ENCODE measurements at places on chromosomes 7 and 10. TPM values are rescaled to one million over a fixed set of nuclear protein-coding genes. Genes with fewer than 3 reads are reported as not detected.

DNA sequence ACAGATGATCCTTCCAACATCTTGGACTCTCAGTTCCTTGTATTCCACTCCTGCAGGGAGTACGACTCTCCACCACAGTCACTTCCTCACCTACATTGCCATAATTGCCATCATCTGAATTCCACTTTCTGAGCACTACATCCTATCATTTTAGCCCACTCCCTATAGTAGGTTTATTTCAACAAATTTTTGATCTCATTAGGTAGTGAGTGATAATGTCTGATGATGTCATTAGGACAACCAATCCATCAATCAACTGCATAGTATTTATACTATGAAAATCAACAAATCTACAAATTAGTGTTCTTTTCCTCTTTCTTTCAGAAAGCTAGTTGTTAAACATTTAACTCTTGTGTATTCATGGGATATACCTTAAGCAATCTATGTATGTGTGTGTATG, 13.7 kb upstream of the TRA2A start:
- no peak for DNase-seq

- no peak for DNase-seq
Observed at GRCh38 chr7:33248671-33249070, 119.3 kb downstream of the BBS9 start.

DNA sequence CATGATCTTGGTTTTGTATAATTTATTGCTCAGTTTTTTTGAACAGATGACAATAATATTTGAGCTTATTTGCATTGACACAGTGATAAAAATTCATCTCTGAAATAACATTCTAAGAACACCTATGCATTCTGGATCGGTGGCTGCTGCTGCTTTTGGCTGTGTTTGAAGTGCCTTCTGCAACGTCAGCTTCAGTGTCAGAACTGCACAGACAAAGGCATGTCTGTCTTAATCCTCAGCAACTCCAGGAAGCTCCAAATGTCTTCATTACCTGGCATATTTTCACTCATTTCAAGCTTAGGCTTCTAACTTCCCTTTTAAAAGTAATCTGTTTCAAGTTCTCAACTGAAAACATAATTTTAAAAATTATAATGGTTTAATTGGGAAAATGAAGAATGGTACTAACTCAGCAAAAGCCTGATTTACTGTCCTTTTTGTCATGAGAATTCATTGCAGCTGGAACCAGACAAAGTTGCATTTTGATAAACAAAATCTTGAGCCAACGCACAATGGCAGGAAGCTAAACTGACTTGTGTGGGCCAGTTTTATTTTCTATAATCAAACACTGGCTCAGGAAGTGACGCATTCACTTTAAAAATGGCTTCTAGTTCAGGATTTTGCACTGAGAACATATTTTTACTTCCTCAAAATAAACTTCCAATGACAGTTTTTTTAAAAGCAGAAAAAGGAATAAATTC, 38.7 kb downstream of the NPS start:
- DNase-seq = no peak

DNA sequence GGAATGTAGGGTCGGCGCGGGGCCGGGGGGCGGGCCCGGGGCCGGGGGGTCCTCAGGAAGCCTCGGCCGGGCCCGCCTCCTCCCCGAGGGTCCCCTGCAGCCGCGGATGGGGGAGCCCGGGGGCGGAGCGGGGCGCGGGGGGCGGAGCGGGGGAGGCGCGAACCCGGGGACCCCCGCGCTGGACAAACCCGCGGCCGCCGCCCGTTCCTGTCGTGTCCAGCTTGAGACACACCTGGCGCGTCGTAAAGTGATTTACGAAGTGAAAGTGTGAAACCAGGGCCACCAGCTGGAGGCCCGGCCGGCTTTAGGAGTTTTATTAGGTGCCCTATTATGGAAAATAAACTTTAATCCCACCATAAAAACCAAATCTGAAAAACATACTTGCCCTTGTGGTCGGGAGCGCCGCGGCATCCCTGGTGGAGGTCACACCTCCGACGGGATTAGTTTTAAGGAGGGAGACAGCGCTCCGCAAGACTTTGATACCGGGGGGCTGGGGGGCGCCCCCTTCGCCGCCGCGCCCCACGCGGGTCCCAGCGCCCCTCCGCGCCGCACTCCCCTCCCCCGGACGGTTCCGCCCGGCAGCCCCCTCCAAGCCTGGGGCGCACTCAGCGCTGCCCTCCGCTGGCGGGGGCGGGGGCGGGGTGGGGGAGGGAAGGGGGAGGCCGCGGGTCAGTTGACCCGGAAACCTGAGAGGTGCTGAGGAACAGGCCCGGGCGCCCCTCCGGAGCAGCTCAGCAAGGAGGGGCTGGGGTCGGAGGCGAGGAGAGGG, 10.3 kb downstream of the MNX1 start:
- no peak for DNase-seq

GRCh38 chr10:56633876-56634452, 272.9 kb upstream of the ZWINT start:
- no peak for DNase-seq

DNA sequence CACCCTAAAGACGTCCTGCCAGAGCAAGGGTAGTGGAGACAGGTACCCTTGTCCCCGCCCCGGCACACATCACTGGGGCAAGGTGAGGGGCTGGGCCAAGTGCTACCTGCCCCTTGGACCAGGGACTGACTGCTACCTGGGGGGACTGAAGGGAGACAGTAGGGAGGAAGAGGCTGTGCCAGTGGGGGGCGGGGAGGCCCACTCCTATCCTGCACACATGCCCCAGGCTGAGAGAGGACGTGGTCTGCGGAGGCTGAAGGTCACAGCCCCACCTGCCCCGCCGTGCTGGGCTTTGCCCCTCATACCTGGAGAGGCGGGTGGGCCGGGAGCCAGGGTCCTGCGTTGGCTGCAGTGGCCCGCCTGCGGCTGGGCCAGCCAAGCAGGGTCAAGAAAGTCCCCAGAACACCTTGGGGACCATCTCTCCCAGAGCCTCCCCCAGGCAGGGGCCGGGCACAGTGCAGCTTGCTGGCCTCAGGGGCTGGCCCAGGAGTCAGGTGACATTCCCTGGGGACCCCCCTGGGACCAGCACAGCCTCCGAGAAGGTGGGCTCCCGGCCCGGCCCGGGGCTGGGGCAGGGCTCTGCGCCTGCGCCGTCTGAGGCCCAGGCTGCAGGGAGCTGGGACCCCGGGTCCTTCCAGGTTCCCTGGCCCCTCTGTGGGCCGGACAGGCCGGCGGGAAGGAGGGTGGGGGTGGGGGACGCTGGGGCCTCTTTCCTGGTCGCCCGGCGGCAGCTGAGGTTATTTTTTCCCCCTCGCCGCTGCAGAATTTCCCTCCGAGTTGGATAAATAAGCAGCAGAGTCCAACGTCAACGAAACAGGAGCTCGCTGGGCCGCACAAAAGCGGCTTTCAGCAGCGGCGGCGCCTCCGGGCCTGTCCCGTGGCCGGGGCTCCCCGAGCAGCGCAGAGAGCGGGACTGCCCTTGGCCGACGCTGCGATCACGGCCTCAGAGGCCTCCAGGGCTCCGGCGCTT, 9.8 kb upstream of the FZD9 start:
- DNase-seq = no peak

DNA sequence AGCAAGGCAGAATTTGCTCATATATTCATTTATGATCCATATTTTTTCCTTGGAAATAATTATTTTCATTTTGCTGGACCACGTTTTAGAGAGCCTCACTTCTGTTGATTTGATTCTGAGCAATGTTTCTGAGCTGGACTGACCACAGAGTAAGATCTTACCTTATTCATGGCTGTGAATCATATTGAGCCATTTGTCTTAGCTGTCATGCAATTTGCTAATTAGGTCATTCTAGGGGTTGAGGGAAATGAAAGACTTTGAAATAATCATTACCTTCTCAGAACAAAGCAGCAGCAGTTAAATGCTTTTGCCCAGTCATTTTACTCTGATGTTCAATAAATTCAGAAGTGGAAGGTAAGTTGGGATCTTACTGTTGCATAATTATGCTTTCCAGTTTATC, 251.4 kb downstream of the SDK1 start:
- no peak for DNase-seq

DNA sequence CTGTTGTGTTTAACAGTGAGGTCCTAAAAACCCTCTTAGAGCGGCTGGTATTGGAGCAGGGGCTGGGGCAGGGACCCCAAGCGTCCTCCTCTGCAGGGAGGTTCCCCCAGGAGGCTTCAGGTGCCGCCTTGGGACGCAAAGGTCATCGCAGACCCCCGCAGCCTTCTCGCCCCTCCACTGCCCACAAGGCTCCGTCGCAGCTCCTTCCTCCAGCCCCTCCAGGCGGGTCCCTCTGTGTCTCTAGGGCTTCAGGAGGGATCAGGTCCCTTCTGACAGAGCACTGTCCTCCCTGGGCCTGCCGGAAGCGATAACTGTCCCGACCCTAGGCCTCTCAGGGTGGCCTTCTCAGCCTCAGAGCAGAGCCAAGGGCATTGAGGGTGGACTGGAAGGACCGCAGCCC, 26.1 kb upstream of the AP5Z1 start:
- DNase-seq = no peak

- no peak for DNase-seq
Observed at GRCh38 chr10:118495499-118495898, 99.9 kb downstream of the PRLHR start.

GRCh38 chr7:155815332-155816191, 3.3 kb upstream of the SHH start:
- no peak for DNase-seq

FAM149B1 gene
- total RNA-seq = 13.0 TPM

GRCh38 chr7:116698930-116699721, 27.1 kb downstream of the MET start:
- DNase-seq = no peak

- no peak for DNase-seq
Observed at GRCh38 chr7:69906283-69906995, 308.2 kb downstream of the AUTS2 start.

GRCh38 chr10:102661658-102662028, 17.4 kb downstream of the TRIM8 start:
- no peak for DNase-seq

WEE2 gene
- total RNA-seq = not detected

- DNase-seq = no peak
Observed at GRCh38 chr7:93923296-93923695, 1.8 kb downstream of the GNG11 start.

DNA sequence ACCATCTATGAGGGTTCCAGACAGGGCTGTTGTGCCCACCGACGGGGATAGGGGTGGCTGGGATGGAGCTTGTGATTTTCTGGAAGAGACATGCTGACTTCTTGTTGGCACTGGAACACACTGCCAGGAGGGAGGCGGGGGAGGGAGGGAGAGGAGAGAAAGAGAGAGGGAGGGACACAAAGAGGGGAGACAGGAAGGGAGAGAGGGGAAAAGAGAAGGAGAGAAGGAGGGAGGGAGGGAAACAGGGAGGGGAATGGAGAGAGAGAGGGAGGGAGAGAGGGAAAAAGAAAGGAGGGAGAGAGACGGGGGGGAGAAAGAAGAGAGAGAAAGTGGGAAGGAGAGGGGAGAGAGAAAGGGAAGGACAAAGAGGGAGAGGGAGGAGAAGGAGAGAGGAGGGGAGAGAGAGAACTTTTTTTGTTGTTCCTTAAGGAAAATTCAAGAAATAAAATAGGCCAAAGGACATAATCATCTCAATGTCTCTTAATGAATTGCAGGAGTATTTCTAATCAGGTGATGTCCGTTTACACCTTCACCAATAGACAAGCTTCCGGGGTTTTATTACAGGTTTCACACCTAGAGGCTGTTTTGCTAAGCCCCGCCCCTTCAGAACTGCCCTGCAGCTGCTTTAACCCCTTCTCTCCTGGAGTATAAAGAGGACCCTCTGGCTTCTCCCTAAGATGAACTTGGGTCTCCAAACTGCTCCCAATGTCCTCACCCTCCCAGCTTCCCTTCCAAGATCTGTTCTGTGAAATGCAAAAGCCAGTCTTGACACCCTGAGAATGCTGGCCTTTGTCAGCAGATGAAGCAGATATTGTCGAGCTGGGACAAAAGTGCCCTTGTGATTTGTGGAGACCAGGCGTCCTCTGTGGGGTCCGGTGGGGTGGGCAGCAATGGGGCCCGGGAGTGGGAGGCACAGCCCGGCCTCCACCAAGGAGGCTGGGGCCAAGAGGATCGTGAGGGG, 82.0 kb upstream of the GTF2IRD1 start:
- DNase-seq = no peak

DNA sequence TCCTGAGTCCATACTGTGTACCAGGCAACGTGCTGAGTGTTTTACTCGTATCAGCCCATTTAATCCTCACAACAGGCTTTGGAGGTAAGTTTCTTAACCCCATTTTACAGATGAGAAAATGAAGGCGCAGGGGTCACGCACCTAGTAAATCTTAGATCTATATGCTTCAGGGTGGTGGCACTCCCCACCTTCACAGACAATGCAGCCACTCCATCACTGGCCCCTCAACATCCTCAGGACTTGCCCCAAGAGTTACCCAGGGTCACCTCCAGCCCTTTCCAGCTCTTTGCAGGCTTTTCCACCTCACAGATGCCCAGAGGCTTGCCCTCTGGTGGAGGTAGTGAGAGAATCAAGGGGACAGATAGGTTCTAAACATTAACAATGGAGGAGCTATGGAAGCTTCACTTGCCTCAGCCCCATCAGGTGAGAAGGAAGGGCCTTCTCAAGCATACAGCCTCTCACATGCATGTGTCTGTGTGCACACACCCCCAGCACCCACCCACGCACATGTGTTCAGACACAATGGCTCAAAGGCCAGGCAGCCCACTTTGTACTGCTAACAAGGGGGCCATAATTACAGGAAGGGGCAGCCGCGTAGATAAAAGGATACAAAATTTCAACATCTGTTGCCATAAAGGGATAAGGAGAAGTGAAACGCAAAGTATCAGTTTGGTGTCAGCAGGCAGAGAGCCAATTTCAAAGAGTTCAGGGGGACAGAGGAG, 29.1 kb downstream of the DPCD start:
- no peak for DNase-seq

ITGB8 gene
- 4.9 TPM for total RNA-seq

GRCh38 chr10:6729861-6730344, 149.8 kb upstream of the PRKCQ start:
- no peak for DNase-seq

- no peak for DNase-seq
Observed at GRCh38 chr10:22466763-22467334, 121.6 kb downstream of the SPAG6 start.

GRCh38 chr10:88896994-88897853, 17.2 kb downstream of the STAMBPL1 start:
- no peak for DNase-seq

GRCh38 chr7:147193476-147193875, 1076.9 kb downstream of the CNTNAP2 start:
- no peak for DNase-seq

AQP1 gene
- total RNA-seq = 353 TPM

DNA sequence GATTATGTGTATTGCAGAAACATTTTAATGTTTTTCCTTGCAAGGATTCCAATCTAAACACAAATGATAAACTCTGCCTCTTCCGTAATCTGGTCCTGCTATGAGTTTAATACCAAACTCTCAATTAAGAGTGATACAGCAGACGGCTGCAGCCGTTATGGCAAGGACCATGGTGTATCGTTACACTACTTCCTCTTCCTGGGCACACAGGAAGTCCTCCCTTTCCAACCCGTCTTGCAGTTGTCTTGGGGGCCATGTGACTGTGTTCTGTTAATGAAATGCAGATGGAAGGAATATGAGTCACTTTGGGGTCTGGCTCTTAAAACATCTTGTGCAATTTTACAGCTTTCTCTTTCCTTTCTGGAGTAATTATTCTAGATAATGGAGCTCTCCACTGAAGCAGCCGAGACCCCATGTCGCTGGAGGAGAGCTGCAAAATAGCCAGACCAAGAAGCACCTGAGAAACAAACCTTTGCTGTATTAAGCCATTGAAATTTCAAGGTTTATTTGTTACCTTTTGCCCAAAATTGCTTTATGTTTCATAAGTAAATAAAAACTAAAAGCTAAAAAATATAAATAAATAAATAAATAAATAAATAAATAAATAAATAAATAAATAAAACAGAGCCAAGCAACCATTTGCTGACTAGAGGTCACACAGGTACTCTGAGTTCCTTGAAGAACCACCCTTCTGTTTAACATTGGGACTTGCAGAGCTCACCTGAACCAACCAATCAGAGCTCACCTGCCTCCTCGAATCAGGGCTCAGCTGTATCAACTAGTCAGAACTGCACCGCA, 74.7 kb downstream of the FRMPD2 start:
- no peak for DNase-seq

Data from right atrium auricular region (tissue), 2 donors.